ENCODE measurements at places on chromosomes 6 and 20. TPM values are rescaled to one million over a fixed set of nuclear protein-coding genes. Genes with fewer than 3 reads are reported as not detected.
A peak's percentile ranks its signal among the peaks of the same experiment; 100 is the strongest.

- H3K27ac ChIP-seq = no peak overlapping the region
- no peak overlapping the region for H3K4me3 ChIP-seq
- no peaks in the 10 kb centered on the region for H3K27me3 ChIP-seq
- H3K36me3 ChIP-seq = no peaks in the 10 kb centered on the region
- no peaks in the 10 kb centered on the region for H3K4me1 ChIP-seq
Observed at GRCh38 chr20:29689411-29690225, 1567.8 kb upstream of the DEFB115 start.

GRCh38 chr6:52515219-52515960 is 61.5 kb downstream of the TRAM2 start:
- peaks cover 3% of the 10 kb centered on the region for H3K36me3 ChIP-seq
- H3K4me3 ChIP-seq = no peak overlapping the region
- H3K4me1 ChIP-seq = peaks cover 13% of the 10 kb centered on the region
- no peak overlapping the region for H3K27ac ChIP-seq

DNA sequence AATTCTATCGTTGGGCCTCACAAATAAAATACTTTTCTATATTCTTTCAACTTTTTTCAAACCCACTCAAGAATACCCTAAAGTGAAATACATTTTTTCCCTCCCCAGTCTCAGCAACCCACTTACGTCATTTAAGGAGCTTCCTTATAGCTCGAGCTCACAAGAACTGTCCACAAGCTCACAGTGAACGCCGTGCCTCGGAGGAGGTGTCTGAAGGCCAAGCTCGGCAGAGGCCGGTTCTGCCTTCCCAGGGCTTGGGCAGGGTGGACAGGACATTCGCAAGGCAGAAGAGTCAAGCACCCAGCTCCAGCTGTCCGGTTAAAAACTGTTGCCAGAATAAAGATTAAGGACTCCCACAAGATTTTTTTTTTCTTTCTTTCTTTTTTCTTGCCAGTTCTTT is 802.3 kb downstream of the QKI start:
- H3K36me3 ChIP-seq = no peaks in the 10 kb centered on the region
- no peak overlapping the region for H3K27ac ChIP-seq
- H3K27me3 ChIP-seq = no peaks in the 10 kb centered on the region
- no peaks in the 10 kb centered on the region for H3K4me1 ChIP-seq

DNA sequence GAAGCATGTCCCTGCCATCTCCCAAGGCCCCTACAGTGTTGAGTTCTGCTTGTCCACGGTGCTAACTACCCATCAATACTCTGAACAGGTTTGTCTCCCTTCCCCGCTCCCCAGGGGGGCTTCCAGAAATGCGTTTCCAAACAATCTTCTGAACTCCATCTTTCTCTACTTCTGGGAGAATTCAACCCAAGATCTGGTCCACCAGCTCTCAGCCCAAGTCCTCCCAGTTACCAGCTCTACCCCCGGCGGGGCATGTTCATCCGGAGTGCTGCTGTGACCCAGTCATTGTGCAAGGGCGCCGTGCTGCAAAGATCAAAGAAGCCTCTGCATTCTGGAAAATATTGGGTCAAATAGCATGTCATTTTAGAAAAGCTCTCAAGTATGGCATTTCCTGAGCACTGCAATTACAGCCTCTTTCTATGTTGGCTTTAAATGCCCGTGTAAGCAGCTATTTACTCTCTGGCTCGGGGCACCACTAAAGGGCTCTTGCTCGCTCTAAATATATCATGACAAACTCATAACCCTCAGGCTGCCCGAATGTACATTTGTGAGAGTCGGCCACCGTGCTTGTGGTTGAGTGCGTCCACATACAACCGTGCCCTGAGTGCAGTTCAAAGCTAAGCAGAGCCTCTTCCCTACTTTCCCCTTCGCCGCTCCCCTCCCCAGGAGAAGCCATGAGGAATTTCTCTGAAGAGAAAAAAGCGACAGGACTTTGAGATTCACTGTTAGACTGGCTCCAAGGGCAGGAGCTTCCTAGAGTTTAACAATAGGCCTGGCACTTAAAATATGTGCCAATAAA is 71.6 kb downstream of the BANF2 start:
- no peaks in the 10 kb centered on the region for H3K27me3 ChIP-seq
- peaks cover 8% of the 10 kb centered on the region for H3K4me1 ChIP-seq
- no peak overlapping the region for H3K4me3 ChIP-seq
- H3K27ac ChIP-seq = no peak overlapping the region
- H3K36me3 ChIP-seq = no peaks in the 10 kb centered on the region

- DNase-seq = no peak
- H3K27me3 ChIP-seq = no peaks in the 10 kb centered on the region
- H3K4me1 ChIP-seq = peaks cover 19% of the 10 kb centered on the region
- no peaks in the 10 kb centered on the region for H3K36me3 ChIP-seq
- no peak overlapping the region for H3K4me3 ChIP-seq
Observed at GRCh38 chr6:14818422-14818884, 427.4 kb upstream of the JARID2 start.

GRCh38 chr6:89400912-89401399 is 11.1 kb downstream of the RRAGD start:
- no peak for DNase-seq
- H3K27ac ChIP-seq = no peak overlapping the region
- no peaks in the 10 kb centered on the region for H3K36me3 ChIP-seq
- H3K4me3 ChIP-seq = no peak overlapping the region
- H3K4me1 ChIP-seq = peaks cover 9% of the 10 kb centered on the region

DNA sequence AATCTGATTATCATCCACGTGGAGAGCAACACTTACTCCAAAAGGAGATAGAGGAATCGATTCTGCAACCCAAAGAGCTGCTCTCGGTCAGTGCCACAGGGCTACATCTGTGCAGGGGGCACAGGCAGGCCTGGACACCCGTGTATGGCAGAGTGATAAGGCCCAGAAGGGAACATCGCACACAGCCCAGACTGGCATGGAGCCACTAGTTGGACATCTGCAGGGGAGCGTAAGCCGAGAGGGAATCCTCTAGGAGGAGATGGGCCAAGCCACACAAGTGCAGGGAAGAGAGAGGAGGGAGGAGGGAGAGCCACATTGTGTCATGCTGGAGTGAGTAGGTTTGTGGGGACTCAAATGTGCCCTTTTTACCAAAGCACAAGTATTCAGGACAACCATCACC is 50.4 kb upstream of the ENTPD6 start:
- H3K36me3 ChIP-seq = no peaks in the 10 kb centered on the region
- no peak overlapping the region for H3K27ac ChIP-seq
- peaks cover 30% of the 10 kb centered on the region for H3K27me3 ChIP-seq
- no peak for DNase-seq
- H3K4me3 ChIP-seq = no peak overlapping the region

GRCh38 chr6:19972221-19972620 is 135.1 kb downstream of the ID4 start:
- H3K27ac ChIP-seq = no peak overlapping the region
- no peak for DNase-seq
- H3K4me3 ChIP-seq = no peak overlapping the region
- no peaks in the 10 kb centered on the region for H3K36me3 ChIP-seq

DNA sequence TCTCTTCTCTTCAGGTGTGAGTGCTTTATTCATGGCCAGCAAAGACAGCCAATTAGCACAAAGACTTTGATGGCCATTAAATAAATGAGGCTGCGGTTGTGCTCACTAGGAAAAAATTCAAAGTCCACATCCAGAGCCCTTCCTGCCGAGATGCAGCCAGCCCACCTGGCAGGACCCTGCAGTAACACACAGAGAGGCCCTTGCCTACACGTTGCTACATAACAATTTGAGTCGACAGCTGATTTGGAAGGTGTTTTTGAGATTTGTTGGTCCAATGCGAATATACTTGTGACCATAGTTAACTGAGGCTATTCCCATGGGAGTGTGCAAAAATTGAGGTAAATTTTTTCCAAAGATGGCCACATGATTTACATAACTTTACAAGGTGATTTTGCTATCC is 605.4 kb upstream of the HTR1E start:
- H3K27me3 ChIP-seq = no peaks in the 10 kb centered on the region
- peak; percentile 5 for DNase-seq
- H3K27ac ChIP-seq = no peak overlapping the region
- H3K36me3 ChIP-seq = no peaks in the 10 kb centered on the region
- H3K4me3 ChIP-seq = no peak overlapping the region
- H3K4me1 ChIP-seq = peaks cover 5% of the 10 kb centered on the region

GRCh38 chr20:24051160-24051559 is 62.6 kb upstream of the GGTLC1 start:
- H3K4me3 ChIP-seq = no peak overlapping the region
- H3K27me3 ChIP-seq = no peaks in the 10 kb centered on the region
- H3K36me3 ChIP-seq = no peaks in the 10 kb centered on the region
- H3K27ac ChIP-seq = no peak overlapping the region
- no peak for DNase-seq

DNA sequence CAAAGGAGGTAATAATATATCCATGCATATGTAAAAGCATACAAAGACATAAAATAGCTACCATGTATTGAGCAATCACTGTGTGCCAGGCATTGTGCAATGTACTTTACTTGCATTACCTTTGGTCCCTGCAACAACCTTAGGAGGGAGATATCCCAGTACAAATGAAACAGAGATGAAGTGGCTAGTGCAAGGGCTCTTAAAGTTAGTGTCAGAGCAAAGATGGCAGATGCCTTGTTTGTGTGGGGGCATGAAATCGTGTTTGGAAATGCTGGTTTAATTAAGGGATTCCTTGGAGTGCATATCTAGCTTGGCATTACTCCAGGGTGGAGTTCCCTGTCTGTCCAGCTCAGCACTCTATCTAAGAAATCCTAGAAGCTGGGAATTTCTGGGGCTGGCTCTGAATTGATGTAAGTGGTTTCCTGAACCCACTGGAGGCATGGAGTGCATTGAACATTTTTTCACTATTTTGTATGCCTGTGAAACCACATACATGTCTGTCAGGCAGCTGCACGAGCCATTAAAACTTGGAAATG is 9.8 kb downstream of the PAQR8 start:
- no peak overlapping the region for H3K4me3 ChIP-seq
- H3K4me1 ChIP-seq = no peaks in the 10 kb centered on the region
- H3K27ac ChIP-seq = no peak overlapping the region
- H3K36me3 ChIP-seq = no peaks in the 10 kb centered on the region

DNA sequence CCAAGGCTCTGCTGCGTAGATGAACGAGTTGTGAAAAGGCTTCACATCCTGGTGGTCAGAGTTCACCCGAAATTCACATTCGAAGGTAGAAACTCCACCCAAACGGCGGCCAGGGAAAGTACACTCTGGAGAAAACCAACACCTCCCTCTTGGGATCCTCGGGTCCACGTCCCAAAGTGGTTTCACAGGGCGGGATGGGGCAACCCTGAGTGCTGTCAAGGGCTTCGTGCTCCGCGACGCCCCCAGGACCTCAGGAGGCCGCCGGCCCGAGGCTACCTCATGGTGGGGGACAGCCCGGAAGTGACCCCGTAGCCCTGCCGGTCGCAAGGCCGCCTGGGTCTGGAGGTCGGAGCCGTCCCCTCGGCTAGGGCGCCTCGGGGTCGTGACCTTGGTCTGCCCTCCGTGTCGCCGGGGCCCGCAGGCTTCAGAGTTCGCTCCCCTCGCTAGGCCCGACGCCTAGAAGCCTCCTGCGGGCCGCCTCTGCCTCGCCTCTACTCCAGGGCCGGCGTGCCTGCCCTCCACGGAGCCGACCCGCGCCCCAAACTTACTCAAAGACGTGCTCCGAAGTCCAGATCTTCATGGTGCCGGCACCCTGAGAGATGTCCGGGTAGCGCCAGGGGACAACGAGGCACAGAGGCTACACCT is at the start of gene PRELID3B:
Gene PRELID3B, minus strand, starts transcription at position 636 of the 645 bp plus-strand sequence. Its CDS starts 56 bp downstream, at position 580.
- 0 out of 2 replicates have a peak, but pooled peaks cover 3% of the 10 kb centered on the region for H3K4me1 ChIP-seq
- no peak within 1 kb of the TSS for H3K27ac ChIP-seq
- peak; percentile 50 for DNase-seq
- H3K4me3 ChIP-seq = peak within 1 kb of the TSS; percentile 77

DNA sequence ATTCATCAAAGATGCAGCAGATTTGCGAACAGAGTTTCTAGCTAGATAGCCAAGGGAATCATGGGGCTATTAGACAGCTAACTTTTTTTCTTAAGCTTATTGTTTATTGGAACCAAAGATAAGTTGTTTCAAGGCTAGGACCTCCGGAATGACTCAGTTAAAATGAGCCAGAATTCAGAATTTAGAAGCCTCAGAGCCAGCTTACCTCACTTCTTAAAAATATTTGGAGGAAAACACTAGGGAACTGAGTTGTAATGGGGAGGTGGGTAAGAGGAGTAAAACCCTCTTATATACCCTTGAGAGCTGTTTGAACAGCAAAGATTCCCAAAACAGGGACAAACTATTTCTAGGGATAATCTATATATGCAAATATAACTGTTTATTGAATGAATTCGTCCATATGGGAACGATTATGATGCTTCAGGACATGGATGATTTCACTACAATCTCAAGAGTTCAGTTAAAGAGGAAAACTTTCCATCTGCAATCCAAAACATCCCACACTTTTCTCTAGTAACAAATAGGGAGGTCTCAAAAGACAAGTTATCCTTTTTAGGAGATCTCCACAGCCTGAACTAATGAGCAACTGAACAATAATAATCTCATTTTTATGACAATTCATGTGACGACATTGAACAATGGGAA is 12.6 kb upstream of the CARMIL1 start:
- no peaks in the 10 kb centered on the region for H3K36me3 ChIP-seq
- no peak overlapping the region for H3K4me3 ChIP-seq
- no peaks in the 10 kb centered on the region for H3K4me1 ChIP-seq
- DNase-seq = no peak
- H3K27me3 ChIP-seq = no peaks in the 10 kb centered on the region

DNA sequence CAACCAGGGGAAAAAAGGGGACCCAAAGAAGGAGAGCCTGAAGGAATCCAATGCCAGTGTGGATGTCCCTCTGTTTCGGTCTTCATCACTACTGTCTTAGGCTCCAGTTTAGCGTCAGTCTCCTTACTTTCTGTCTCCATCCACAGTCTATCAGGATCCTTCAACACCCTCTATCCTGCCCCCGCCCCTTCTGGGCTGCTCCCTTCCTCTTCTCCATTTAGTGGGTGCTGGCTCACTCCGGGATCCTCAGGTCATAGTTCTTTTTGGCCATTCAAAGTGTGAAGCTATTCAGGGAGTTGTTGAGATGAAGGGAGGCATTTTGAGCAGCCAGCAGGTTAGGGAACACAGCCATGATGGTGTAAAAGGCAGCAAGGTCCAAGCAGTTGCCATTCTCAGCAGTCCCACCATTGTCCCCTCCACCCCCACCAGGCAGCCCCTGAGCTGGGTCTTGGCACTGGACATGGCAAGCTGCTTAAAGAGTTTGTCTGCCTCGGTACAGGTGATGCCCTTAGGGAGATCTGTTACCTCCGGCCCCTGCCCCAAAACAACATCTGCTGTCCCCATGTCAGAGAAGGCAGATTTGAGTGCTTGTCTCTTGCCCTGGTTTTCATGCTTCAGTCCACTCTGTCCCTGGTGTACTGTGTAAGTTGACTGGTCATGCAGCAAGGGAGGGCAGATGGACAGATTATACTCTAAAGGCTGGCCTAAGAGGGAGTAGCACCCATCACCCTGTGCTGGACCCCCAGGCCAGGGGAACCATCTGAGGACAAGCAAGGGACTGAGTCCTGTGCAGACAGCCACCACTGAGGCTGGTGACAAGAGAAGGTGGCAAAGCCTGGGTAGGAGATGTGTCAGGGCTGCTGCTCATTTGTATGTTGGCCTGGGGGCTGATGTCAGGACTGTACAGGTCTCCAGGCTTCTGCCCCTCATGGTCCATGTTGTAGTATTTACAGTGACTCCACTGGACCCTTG is 842.0 kb downstream of the HACE1 start:
- DNase-seq = no peak
- H3K4me3 ChIP-seq = no peak overlapping the region
- H3K4me1 ChIP-seq = peaks cover 26% of the 10 kb centered on the region
- no peaks in the 10 kb centered on the region for H3K27me3 ChIP-seq
- no peak overlapping the region for H3K27ac ChIP-seq

- no peaks in the 10 kb centered on the region for H3K27me3 ChIP-seq
- H3K27ac ChIP-seq = no peak overlapping the region
- no peak overlapping the region for H3K4me3 ChIP-seq
Observed at GRCh38 chr6:144758602-144759001, 473.5 kb downstream of the UTRN start.

TINAG gene
- not detected for total RNA-seq

VGLL2 gene
- 0.12 TPM for total RNA-seq

SIRPB1 gene
- total RNA-seq = not detected

SLC26A8 gene
- 2.9 TPM for total RNA-seq

RGS17 gene
- total RNA-seq = 12.1 TPM

RAET1E gene
- not detected for total RNA-seq

ZNF334 gene
- 15.2 TPM for total RNA-seq

Measured in GM23338 (cell line).